H9 (cell line): ENCODE measurements at places on chromosomes 3 and 15.

GRCh38 chr15:74864296-74864695 is 8.9 kb downstream of the SCAMP2 start:
- no peak for DNase-seq

DNA sequence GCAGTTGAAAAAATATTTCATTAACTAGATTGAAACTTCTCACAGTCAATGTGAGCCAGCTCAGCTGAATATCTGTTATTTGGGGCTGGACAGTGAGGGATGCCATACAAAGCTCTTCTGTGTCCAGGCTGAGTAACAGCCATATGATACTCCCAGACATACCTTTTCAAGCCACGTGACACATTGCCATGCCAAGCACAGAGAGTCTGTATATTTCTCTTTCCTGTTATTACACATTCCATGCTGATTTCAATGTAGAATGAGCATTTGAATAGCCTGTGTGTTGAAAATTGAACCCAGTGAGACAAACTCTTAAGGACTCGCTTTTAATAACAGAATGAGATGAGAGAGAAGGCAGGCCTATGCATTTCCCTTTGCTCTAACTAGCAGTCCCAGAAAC is 334.7 kb upstream of the RASGRP1 start:
- no peak for DNase-seq

GRCh38 chr3:125683067-125683829 is 88.0 kb upstream of the OSBPL11 start:
- no peak for DNase-seq

DNA sequence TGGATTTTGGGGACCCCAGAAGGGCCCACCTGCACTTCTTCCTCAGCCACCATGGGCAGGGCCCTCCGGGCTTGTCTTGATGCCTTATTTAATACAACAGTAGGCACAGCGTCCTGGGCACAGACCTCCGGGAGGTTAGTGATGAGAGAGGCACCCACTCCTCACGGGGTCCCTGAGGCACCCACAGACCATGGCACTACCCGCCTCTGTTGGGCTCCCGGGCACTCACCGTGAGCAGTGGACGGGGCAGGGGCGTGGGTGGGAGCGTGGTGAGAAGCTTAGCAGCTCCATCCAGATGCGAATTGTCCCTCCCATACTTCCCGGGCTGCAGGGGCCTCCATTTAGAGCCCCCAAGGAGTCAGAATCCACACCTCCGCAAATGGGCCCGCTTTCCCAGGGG is 317 bp upstream of the MESP2 start:
- no peak for DNase-seq

DNA sequence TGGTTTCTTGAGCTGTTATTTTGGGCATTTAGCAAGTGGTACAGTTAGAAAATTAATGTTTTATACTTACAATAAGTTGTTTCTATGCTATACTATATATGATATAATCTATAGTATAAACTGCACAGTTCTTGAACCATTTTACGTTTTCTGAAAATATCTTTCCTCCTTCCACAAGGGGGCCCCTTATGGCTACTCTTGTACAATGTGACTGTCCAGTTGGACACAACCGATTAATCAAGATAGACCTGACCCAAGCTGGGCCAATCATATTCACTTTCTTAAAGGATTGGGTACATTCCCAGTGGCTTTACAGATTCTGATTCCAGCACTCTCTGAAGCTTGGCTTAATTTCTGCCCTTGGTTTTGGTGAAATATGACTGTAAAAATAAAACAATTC is 953.4 kb downstream of the AGBL1 start:
- DNase-seq = no peak

DNA sequence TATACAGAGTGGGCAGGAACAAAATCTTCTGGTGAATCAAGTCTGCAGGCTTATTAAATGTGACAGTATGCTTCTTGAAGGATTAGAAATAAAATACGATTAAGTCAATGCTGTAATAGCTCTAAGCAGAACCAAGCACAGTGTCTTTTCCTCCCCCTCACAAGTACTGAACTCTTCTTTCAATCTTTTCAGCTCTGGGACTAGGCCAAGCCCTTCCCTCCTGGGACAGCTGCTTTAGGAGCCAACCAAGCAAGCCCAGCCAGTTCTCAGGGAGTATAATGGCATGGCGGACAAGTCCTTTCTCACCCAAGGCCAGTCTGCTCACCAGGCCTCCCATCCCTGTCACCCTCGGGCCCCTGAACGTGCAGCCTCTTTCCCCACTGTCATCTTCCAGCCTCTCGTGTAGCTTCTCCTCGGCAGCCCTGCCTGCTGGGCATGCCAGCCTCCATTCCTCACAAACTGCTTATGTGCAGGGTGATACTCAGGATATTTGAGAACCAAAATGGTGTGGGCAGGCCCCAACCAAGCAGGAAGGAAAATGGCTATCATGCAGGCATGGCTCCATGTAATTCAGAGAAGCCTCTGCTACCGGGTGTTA is 8.4 kb upstream of the PPP1R2 start:
- no peak for DNase-seq
